ENCODE measurements at places on chromosomes 1 and 21.
A peak's percentile ranks its signal among the peaks of the same experiment; 100 is the strongest.

- no peak for DNase-seq
These were observed 14.6 kb upstream of the TGFBR3 start for GRCh38 chr1:91900562-91900961.

DNA sequence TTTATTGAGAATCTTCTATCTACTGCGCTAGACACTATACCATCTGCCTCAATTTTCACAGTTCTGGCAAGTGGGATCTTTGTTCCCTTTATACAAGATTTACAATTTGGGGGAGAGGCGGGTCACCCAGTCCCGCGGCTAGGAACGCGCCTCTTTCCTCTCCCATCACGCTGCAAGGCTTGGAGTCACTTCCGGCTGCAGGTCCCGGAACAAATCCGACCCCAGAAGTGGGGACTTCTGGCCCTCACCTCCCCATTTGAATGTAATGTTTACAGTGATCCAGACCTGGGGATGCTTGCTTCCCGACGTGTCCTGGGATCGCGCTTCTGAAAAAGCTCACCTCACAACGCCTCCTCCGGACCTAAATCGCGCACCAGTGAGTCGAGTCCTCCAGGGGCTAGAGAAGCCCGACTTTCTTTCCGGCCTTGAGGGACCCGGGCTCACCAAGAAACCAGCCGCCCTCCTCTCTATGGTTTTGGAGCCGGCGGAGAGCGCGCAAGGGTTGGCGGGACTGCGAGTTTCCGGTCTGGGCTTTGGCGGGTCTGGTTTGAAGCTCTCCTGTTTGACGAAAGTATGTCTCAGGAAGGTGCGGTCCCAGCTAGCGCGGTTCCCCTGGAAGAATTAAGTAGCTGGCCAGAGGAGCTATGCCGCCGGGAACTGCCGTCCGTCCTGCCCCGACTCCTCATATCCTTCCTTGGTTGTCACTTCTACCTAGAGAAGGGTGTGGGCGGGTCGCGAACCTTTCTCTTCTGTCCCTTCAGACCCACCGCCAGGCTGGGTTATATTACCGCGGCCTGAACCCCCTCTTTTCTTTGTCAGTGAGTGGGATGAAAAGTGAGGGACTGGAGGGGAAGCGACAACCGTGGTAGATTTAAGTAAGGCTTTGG, at the start of gene METTL18:
TSS of gene METTL18 (minus strand) at position 378 of the 887 bp plus-strand sequence. CDS start 1,212 bp downstream, outside the sequence.
- peak; percentile 96 for DNase-seq

DNA sequence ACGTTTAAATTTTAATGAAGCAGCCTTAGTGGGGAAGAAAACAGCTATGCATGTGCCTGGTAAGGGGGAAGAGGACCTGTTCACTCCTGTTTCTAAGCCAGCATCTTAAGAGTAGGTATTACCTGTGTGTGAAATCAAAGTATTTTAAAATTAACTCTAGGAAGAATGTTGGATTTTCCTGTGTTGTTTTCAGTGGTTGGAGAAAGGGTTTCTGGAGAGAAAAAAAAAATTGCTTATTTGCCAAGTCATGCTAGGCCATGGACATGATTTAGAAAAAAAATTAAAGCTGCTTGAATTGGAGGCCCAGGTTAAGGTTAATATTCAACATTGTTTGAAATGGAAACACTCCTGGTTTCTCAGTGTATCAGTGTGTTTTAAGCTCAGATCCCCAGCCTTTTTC, 42.9 kb upstream of the DNAJC6 start:
- no peak for DNase-seq

GRCh38 chr1:9426291-9426711, 113.0 kb upstream of the SLC25A33 start:
- no peak for DNase-seq

GRCh38 chr1:25671929-25672328, 55.3 kb downstream of the MAN1C1 start:
- no peak for DNase-seq

GRCh38 chr1:65177457-65177856, 29.5 kb downstream of the AK4 start:
- DNase-seq, result peak; percentile 67

DNA sequence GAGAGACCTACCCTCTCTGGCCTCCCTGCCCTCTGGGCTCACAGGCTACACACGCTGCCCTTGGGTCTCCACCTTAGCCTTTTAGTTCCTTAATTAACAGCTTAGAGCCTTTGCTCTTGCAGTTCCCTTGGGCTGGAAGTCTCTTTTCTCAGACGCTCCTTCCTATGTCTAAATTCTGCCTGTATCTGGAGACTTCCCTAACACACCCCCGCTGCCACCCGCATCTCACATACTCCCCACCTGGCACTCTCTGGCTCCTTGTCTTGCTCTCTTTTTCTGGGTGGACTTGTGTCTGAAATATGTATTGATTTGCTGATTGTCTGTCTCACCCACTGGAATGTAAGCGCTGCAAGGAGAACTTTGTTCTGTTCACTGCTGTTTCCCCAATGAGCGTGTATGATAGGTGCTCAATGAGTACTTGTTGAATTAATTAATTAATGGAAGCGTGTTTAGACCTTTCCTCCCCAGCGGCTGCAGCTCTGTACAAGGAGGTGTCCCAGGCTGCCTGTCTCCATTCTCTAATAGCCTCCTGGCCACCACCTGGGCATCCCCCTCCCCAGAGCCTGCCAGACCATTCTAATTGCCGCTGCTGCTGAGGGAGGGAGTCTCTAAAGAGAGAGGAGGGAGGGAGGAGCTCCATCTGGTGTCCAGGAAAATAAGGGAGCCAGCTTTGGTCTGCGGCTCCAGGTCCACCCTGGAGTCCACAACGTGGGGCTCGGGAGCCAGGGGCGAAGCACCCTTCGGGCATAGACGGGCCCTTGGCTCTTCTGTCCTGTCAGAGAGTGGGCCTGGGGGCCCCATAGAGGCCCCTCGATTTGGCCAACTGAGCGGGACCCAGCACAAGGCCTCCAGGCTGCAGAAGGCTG, 95.4 kb downstream of the RNF220 start:
- no peak for DNase-seq

DNA sequence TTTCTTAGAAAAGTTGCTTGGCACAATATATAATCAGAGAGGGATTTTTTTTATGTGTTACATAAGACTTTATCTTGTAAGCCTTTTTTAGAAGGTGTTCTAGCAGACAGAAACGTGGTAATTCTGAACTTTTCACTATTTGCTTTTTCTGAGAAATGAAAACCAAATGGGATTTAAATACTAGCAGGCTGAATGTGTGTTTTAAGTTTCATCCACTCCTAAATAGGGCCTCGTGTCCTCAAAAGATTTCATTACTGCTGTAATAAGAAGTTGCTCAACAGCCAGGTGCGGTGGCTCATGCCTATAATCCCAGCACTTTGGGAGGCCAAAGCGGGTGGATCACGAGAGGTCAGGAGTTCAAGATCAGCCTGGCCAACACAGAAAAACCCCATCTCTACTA, 44.7 kb upstream of the FMO2 start:
- DNase-seq, result no peak

DNA sequence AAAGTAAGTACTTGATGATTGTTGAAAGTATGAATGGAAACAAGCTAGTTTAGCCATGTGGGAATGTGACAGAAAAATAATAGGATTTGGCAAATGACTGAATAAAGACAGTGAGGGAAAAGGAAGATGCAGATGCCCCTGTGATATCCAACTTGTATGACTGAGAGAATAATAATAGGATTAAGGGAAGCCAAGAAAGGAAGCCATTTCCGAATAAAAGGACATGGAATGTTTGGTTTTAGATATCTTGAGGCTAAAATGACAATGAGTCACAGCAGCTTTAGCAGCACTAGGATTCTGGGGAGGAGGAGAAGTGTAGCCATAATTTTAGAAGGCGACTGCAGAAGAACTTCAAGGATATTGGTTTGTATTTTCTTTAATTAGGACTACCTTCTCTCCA, 109.2 kb downstream of the TTLL7 start:
- DNase-seq, result no peak

DNA sequence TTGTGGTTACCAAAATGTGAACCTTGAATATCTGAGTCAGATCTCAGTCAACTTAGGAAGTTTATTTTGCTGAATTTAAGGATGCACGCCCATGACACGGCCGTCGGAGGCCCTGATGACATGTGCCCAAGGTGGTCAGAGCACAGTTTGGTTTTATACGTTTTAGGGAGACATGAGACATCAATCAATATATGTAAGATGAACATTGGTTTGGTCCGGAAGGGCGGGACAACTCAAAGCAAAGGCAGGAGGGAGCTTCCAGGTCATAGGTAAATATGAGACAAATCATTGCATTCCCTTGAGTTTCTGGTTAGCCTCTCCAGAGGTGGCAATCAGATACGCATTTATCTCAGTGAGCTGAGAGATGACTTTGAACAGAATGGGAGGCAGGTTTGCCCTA, 1.0 kb upstream of the PRMT2 start:
- no peak for DNase-seq

DNA sequence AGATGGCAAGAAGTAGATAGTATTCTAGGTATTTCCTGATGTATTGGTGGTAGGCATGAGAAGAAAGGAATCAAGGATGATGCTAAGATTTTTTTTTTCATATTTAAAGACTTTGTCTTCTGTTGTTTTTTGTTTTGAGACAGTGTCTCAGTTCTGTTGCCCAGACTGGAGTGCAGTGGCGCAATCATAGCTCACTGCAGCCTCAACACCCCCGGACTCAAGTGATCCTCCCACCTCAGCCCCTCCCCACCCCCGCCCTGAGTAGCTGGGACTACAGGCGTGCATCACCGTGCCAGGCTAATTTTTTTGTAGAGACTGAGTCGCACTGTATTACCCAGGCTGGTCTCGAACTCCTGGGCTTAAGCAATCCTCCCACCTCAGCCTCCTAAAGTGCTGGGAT, 2.8 kb upstream of the CAPZB start:
- DNase-seq, result no peak

GRCh38 chr1:163561580-163562295, 240.0 kb downstream of the NUF2 start:
- DNase-seq, result peak; percentile 1

GRCh38 chr1:208182880-208183645, 61.1 kb downstream of the PLXNA2 start:
- no peak for DNase-seq

GRCh38 chr1:160354388-160354985, 11.3 kb downstream of the NCSTN start:
- DNase-seq, result no peak

- no peak for DNase-seq
These were observed 281.5 kb downstream of the PLPP3 start for GRCh38 chr1:56297904-56298303.

- DNase-seq, result no peak
These were observed 8.3 kb downstream of the RHOC start for GRCh38 chr1:112698366-112699310.

- DNase-seq, result no peak
These were observed 9.8 kb upstream of the PHTF1 start for GRCh38 chr1:113768916-113769600.

DNA sequence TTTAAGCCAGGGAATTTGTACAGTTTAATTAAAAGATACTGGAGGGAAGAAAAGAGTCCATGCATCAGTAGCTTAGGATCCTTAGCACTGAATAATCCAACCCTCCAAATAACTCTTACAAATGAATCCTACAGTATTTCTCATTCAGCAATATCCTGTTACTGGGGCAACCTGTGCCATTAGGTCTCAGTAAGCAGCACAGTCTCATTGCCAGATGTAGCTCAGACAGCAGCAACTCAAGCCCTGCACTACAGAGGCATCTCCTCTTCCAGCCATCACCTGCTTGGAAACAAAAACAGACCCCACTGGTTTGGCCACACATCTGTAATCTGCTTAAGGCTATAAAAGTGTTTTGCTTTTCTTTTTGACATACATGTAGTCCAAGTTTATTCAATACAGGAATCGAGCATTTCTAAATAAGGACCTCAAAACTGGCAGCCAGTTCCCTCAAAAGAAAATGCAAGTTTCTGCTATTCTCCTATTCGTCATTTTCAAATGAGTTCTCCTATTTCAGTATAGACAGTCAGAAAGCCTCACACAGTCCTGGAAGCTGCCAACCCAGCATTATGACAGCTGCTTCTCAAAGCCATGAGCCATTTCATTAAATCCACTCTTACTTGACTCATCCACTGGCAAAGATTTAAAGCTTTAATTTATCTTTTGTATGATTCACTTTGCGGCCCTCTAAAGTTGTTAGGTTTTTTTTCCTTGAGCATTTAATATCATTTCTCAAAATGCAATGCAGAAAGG, 129.0 kb downstream of the APP start:
- no peak for DNase-seq

DNA sequence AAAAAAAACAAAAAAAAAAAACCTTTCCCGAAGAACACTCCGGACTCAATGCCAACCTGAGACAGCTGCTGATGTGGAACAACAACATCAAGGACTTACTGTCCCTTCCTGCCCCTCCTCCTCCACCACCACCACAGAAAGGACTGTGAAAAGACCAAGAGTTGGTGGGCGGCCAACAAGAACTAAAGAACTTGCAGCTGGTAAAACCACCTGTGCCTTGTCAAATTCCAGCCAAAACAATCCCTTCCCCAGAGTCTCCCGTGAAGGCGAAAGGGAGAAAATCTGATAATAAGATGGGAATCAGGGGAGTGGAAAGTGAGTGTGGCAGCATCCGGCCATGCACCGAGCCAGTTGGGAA, 88.9 kb downstream of the PROX1 start:
- DNase-seq, result no peak

DNA sequence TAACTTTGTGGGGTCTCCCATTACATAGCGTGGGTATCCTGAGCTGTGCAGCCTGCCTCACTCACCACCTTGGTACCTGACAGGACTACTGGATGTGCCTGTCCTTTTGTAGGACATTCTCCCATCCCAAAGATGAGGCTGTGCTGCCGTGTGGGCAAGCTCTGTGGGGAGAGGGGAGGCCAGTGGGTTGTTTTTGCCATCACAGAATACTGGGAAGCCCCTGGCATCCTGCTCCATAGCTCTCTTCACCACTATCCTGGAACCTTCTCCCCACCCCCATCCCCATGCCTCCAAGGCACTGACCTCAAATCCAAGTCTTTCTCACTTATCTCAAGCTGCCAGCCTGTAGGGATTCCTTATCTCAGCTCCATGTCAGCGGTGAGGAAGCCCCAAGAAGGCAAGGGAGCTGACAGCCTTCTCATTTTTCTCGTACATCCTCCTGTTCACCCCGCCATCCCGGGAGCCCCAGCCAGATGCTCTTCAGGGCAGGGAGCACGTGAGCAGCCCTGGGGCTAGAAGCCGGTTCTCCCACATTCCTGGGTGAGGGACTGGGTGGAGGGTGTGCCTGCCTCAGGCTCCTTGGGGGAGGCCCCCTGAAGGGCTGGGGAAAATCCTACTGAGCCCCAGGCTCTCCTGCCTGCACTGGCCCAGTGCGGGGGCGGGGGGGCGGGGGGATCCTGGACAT, 2.4 kb upstream of the ELF3 start:
- peak; percentile 75 for DNase-seq

- no peak for DNase-seq
These were observed at the start of gene UAP1 for GRCh38 chr1:162561616-162562469. UAP1 (plus strand) TSS chr1:162561722; CDS start chr1:162566069, 4,347 bp downstream.

GRCh38 chr1:44223187-44223610, 9.9 kb downstream of the DMAP1 start:
- DNase-seq, result no peak

DNA sequence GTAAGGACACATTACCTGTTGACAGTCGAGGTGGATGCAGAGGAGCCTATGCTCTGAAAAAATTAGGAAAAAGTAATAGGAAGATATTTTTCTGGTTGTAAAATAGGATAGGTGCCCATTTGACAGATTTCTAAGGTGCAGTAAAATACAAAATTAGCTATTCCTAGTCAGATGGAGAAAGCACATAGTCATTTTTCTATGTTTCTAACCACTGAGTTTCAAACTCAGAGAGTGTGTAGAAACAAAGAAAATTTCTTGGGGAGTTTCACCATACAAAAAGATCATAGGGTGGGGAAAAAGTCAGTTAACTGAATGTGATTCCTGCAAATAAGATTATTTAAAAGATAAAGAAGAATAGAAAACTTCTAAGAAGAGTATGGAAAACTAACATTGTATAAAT, 666.9 kb downstream of the KCNT2 start:
- no peak for DNase-seq

- peak; percentile 15 for DNase-seq
These were observed 26.7 kb downstream of the NDC1 start for GRCh38 chr1:53811414-53811851.

All from HCT116 (cell line).